ENCODE measurements at places on chromosomes 2 and 18.

DNA sequence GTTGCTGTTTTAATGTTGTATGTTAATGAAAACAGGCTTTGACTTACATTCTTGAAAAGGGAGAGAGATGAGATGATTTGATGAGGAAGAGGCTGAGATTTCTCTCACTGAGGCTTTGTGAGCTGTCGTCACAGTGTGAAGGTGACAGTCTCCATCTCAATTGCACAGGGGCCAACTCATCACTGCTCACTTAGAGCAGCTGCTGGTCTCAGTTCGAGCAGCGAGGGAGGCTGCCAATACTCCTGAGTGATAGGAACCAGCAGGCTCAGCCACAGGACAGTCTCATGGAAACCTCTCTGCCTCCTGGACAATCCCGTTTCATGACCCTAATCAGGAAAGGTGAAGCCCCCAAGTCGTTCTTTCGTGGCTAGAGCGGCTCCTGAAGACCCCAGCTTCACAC, 170.7 kb upstream of the SOX11 start:
- H3K4me1 ChIP-seq, result no peaks in the 10 kb centered on the region
- H3K36me3 ChIP-seq, result no peaks in the 10 kb centered on the region
- no peak overlapping the region for H3K27ac ChIP-seq
- H3K27me3 ChIP-seq, result no peaks in the 10 kb centered on the region
- no peak overlapping the region for H3K4me3 ChIP-seq
- DNase-seq, result no peak

GRCh38 chr2:7061921-7062320, 144.7 kb downstream of the RNF144A start:
- no peaks in the 10 kb centered on the region for H3K27me3 ChIP-seq
- H3K4me3 ChIP-seq, result no peak overlapping the region
- no peak overlapping the region for H3K27ac ChIP-seq
- no peaks in the 10 kb centered on the region for H3K4me1 ChIP-seq

GRCh38 chr2:203909261-203909967, 27.1 kb upstream of the ICOS start:
- no peak overlapping the region for H3K4me3 ChIP-seq
- no peaks in the 10 kb centered on the region for H3K27me3 ChIP-seq
- peaks cover 8% of the 10 kb centered on the region for H3K4me1 ChIP-seq

- no peaks in the 10 kb centered on the region for H3K36me3 ChIP-seq
- DNase-seq, result peak; percentile 46
- no peak overlapping the region for H3K27ac ChIP-seq
- no peak overlapping the region for H3K4me3 ChIP-seq
These were observed 175.7 kb upstream of the ARL4C start for GRCh38 chr2:234672498-234673150.

GRCh38 chr2:134108113-134108512, 145.8 kb upstream of the MGAT5 start:
- DNase-seq, result no peak
- H3K36me3 ChIP-seq, result no peaks in the 10 kb centered on the region
- H3K4me1 ChIP-seq, result no peaks in the 10 kb centered on the region
- no peaks in the 10 kb centered on the region for H3K27me3 ChIP-seq
- no peak overlapping the region for H3K27ac ChIP-seq

DNA sequence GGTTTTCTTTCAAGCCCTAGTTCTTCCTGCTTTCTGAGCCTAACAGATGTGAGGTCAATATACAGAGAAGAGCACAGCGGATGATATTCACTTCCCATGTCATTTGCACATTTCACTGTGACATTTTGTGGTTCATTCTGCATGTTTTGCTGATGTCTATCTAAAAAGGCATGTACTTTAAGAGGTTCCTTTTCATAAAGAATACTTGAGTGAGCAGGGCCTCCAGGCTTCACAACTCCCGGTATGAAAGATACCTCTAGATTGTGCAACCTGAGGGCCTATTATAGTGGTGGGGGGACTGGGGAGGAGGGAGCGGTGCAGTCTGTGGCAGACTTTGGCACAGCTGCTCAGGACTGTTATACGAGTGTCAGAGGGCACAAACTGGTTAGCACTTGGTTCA, 54.6 kb downstream of the CPO start:
- H3K4me1 ChIP-seq, result no peaks in the 10 kb centered on the region
- H3K36me3 ChIP-seq, result no peaks in the 10 kb centered on the region
- no peak for DNase-seq
- no peak overlapping the region for H3K27ac ChIP-seq

GRCh38 chr18:53441761-53442414, 782.6 kb downstream of the MBD2 start:
- no peak for DNase-seq
- no peak overlapping the region for H3K4me3 ChIP-seq
- no peak overlapping the region for H3K27ac ChIP-seq
- no peaks in the 10 kb centered on the region for H3K27me3 ChIP-seq
- no peaks in the 10 kb centered on the region for H3K36me3 ChIP-seq
- H3K4me1 ChIP-seq, result no peaks in the 10 kb centered on the region

Measured in right atrium auricular region (tissue), 2 donors.